ENCODE measurements at places on chromosomes 4 and X.
A peak's percentile ranks its signal among the peaks of the same experiment; 100 is the strongest.

DNA sequence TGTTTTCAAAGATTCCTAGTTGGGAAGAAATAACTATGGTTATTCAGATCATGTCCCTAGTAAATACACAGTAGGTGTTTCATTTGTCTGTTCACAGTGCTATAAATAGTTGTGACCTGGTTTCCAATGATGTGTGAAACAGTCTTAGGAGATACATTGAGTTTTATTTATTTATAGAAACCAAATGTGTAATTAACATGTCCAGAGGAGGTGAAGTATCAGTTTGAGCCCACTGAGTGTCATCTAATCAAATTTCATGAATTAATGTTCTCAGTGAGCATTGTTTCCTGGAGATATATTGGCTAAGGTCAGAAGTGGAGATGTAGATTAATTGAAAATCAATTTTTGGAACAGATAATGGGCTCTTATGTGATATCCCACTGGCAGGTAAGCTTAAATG is 996.3 kb downstream of the FSTL5 start:
- H3K36me3 ChIP-seq, result no peaks in the 10 kb centered on the region
- H3K27ac ChIP-seq, result no peak overlapping the region
- no peaks in the 10 kb centered on the region for H3K27me3 ChIP-seq
- H3K4me1 ChIP-seq, result no peaks in the 10 kb centered on the region
- no peak for DNase-seq

- DNase-seq, result no peak
- no peaks in the 10 kb centered on the region for H3K36me3 ChIP-seq
- no peaks in the 10 kb centered on the region for H3K4me1 ChIP-seq
- peaks cover 4% of the 10 kb centered on the region for H3K27me3 ChIP-seq
Observed at GRCh38 chr4:68109868-68110267, 19.8 kb downstream of the TMPRSS11F start.

- H3K4me3 ChIP-seq, result no peak overlapping the region
- H3K36me3 ChIP-seq, result peaks cover 18% of the 10 kb centered on the region
- peaks cover 27% of the 10 kb centered on the region for H3K4me1 ChIP-seq
- H3K27ac ChIP-seq, result peak overlapping the region; percentile 90
- H3K27me3 ChIP-seq, result no peaks in the 10 kb centered on the region
Observed at GRCh38 chrX:119880552-119881437, 9.2 kb downstream of the NDUFA1 start.

DNA sequence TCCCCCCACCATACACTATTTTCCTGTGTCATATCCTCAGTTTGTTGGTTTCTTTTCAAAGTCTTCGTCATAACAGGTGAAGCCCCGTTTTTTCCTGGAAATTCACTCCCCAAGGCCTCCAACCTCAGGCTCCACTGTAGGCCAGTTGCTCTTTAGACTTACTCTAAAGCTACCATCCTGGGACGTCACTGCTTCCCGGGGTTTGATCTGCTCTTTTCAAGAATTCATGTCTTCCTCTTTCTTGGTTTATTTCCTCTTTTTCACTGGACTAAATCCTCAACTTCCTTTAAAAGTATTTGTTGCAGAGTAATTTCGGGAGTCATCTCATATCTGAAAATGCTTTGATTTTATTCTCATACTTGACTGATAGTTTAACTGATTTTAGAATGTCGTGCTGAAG is 6.5 kb upstream of the SERTM2 start:
- no peak for DNase-seq
- no peak overlapping the region for H3K27ac ChIP-seq
- no peaks in the 10 kb centered on the region for H3K4me1 ChIP-seq
- no peak overlapping the region for H3K4me3 ChIP-seq
- no peaks in the 10 kb centered on the region for H3K36me3 ChIP-seq

GRCh38 chr4:41257906-41258305 is 1.2 kb downstream of the UCHL1 start:
- no peak for DNase-seq
- no peak overlapping the region for H3K27ac ChIP-seq
- peaks cover 32% of the 10 kb centered on the region for H3K27me3 ChIP-seq
- peak overlapping the region; percentile 61 for H3K4me3 ChIP-seq
- H3K36me3 ChIP-seq, result peaks cover 14% of the 10 kb centered on the region

- H3K36me3 ChIP-seq, result no peaks in the 10 kb centered on the region
- no peak overlapping the region for H3K4me3 ChIP-seq
- H3K27ac ChIP-seq, result no peak overlapping the region
- peaks cover 2% of the 10 kb centered on the region for H3K4me1 ChIP-seq
Observed at GRCh38 chr4:159012381-159012780, 90.5 kb upstream of the RAPGEF2 start.

GRCh38 chr4:12105519-12105918 is 676.8 kb upstream of the HS3ST1 start:
- H3K27ac ChIP-seq, result no peak overlapping the region
- no peak overlapping the region for H3K4me3 ChIP-seq
- no peaks in the 10 kb centered on the region for H3K4me1 ChIP-seq
- no peaks in the 10 kb centered on the region for H3K27me3 ChIP-seq
- no peaks in the 10 kb centered on the region for H3K36me3 ChIP-seq
- DNase-seq, result no peak

- no peak for DNase-seq
- H3K4me1 ChIP-seq, result no peaks in the 10 kb centered on the region
- no peak overlapping the region for H3K27ac ChIP-seq
- H3K36me3 ChIP-seq, result peaks cover 79% of the 10 kb centered on the region
- no peak overlapping the region for H3K4me3 ChIP-seq
Observed at GRCh38 chr4:168409089-168409801, 71.0 kb downstream of the DDX60L start.

- H3K27ac ChIP-seq, result no peak overlapping the region
- H3K27me3 ChIP-seq, result no peaks in the 10 kb centered on the region
Observed at GRCh38 chrX:32408389-32408788, 803.0 kb downstream of the DMD start.

- H3K4me1 ChIP-seq, result no peaks in the 10 kb centered on the region
- H3K27ac ChIP-seq, result no peak overlapping the region
- no peak for DNase-seq
- no peak overlapping the region for H3K4me3 ChIP-seq
- no peaks in the 10 kb centered on the region for H3K27me3 ChIP-seq
- H3K36me3 ChIP-seq, result no peaks in the 10 kb centered on the region
Observed at GRCh38 chrX:43853225-43853828, 28.9 kb downstream of the MAOB start.
